ENCODE measurements at places on chromosomes 7 and 10. TPM values are rescaled to one million over a fixed set of nuclear protein-coding genes. Genes with fewer than 3 reads are reported as not detected.

The PILRA gene
- 13.2 TPM for total RNA-seq

The JAZF1 gene
- 30.7 TPM for total RNA-seq

GRCh38 chr7:158976468-158976848 lies 120.1 kb downstream of the DYNC2I1 start:
- DNase-seq = no peak
- H3K4me3 ChIP-seq = peak overlapping the region; percentile 86
- peaks cover 16% of the 10 kb centered on the region for H3K4me1 ChIP-seq
- H3K27me3 ChIP-seq = no peaks in the 10 kb centered on the region

GRCh38 chr7:151011097-151011409 lies 13.2 kb downstream of the ATG9B start:
- DNase-seq = no peak
- H3K27ac ChIP-seq = peak overlapping the region; percentile 77
- no peaks in the 10 kb centered on the region for H3K36me3 ChIP-seq

DNA sequence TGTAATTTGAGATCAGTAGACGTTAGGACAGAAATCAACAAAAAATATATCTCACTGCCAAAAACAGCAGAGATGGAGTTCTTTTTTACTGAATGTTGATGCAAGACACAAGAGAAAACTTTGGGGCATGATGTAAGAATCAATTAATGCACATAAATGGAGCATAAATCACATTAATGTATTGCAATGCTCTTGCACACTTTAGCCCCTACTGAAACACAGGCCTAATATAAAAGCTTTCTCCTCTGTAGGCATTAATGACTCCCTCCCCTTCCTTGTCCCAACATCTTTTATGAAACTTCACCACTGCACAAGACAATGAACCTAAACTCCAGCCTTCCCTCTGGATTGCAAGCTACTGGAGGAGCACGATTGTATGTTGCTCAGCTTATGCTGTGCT lies 58.8 kb downstream of the CACNA2D1 start:
- H3K27me3 ChIP-seq = no peaks in the 10 kb centered on the region
- H3K4me1 ChIP-seq = no peaks in the 10 kb centered on the region
- H3K36me3 ChIP-seq = no peaks in the 10 kb centered on the region
- H3K27ac ChIP-seq = no peak overlapping the region

The LIPF gene
- total RNA-seq = not detected

The MALRD1 gene
- total RNA-seq = not detected

DNA sequence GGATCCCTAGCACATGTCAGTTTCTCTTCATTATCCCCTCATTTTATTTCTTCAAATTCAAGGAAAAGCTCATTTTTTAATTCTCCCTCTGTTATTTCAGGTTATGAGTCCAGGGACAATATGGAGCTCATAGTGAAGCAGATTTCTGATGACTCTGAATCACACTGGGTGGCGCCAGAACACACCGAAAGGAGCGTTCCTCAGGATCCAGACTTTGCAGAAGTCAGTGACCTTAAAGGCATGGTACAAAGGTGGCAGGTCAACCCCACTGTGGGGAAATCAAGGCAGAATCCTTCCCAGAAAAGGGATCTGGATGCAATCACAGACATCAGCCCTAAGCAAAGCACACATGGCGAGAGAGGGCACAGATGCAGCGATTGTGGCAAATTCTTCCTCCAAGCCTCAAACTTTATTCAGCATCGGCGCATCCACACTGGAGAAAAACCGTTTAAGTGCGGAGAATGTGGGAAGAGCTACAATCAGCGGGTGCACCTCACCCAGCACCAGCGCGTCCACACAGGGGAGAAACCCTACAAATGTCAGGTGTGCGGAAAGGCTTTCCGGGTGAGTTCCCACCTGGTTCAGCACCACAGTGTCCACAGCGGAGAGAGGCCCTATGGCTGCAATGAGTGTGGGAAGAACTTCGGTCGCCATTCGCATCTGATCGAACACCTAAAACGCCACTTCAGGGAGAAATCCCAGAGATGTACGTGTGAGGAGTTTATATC lies 21.4 kb downstream of the ZKSCAN5 start:
- no peaks in the 10 kb centered on the region for H3K4me1 ChIP-seq
- no peaks in the 10 kb centered on the region for H3K27me3 ChIP-seq

DNA sequence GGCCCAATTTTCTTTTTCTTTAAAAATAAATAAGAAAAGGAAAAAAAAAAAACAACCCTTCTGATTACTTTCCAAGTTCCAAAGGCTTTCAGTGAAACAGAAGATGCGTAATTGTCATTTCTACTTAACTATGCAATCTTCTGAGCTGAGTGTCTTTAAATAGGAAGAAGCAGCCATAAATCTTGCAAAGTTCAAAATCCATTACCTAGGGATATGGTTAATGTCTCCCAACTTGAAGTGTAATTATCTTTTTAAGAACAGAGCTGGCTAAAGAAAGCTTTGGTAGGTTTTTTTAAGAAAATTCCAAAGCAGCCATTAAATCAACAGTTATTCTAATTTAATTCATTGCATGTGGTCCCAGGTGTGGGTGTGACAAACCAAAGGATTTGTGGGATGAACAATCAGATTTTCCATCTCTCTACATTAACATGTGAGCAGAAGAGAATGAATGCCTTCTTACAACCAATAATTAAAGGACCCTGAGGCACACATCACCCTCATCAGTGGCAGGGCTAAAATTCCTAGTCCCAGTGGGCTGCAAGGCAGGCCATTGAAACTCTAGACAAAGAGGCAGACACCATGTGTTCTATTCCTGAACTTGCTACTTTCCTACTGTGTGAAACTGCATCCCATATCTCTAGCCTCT lies 419.2 kb downstream of the REEP3 start:
- H3K4me1 ChIP-seq = no peaks in the 10 kb centered on the region
- no peak overlapping the region for H3K27ac ChIP-seq
- H3K36me3 ChIP-seq = no peaks in the 10 kb centered on the region
- no peak for DNase-seq
- no peak overlapping the region for H3K4me3 ChIP-seq

GRCh38 chr10:7218968-7219367 lies 191.9 kb downstream of the SFMBT2 start:
- H3K4me1 ChIP-seq = no peaks in the 10 kb centered on the region
- DNase-seq = no peak
- no peaks in the 10 kb centered on the region for H3K27me3 ChIP-seq
- peaks cover 9% of the 10 kb centered on the region for H3K36me3 ChIP-seq
- no peak overlapping the region for H3K4me3 ChIP-seq
- H3K27ac ChIP-seq = no peak overlapping the region

- DNase-seq = no peak
- H3K36me3 ChIP-seq = peaks cover 4% of the 10 kb centered on the region
- H3K4me3 ChIP-seq = no peak overlapping the region
- H3K27me3 ChIP-seq = no peaks in the 10 kb centered on the region
- no peak overlapping the region for H3K27ac ChIP-seq
Measured at GRCh38 chr10:28139138-28139537, 140.3 kb upstream of the ODAD2 start.

The EMX2 gene
- not detected for total RNA-seq

- H3K4me3 ChIP-seq = no peak overlapping the region
- H3K27ac ChIP-seq = no peak overlapping the region
- no peaks in the 10 kb centered on the region for H3K27me3 ChIP-seq
Measured at GRCh38 chr10:43204042-43204942, 62.6 kb downstream of the RASGEF1A start.

The CRTAC1 gene
- not detected for total RNA-seq

GRCh38 chr7:152674860-152675758 lies 832 bp downstream of the XRCC2 start:
- H3K4me1 ChIP-seq = peaks cover 8% of the 10 kb centered on the region
- H3K36me3 ChIP-seq = no peaks in the 10 kb centered on the region
- DNase-seq = no peak
- H3K27me3 ChIP-seq = no peaks in the 10 kb centered on the region

DNA sequence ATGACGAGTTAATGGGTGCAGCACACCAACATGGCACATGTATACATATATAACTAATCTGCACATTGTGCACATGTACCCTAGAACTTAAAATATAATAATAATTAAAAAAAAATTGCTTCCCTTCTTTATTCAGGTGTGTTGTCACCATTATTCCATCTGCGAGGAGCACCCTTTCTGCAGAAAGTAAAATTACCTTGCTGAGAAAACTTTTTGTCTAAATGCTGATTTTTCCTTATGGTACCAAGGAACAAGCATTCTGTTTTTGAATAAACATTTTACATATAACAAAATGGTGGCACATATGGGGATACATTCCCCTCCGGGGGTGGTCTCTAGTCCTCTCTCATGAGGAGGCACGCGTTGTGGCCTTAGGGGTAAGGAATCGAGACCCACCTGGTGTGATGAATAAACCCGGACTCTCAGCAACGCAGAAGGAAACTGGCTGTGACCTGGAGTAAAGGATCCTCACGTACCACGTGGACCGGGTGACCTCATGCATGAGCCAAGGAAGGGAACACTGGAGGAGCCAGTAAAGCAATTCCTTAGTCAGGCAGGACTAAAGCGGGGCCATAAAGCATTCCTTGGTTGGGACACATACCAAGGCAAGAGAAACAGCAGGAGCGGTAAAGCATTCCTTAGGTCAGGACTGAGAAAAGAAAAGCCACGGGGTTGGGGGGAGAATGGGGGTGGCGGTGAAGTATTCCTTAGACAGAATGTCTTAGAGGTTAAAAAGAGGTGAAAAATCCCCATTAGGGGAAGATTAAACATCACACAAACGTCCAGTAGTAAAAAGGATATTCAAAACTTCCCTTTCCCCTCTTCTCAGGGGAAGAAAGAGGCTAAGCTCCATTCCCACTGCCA lies 20.8 kb upstream of the OPTN start:
- H3K27ac ChIP-seq = no peak overlapping the region
- H3K36me3 ChIP-seq = no peaks in the 10 kb centered on the region
- DNase-seq = no peak
- peaks cover 8% of the 10 kb centered on the region for H3K27me3 ChIP-seq
- H3K4me1 ChIP-seq = no peaks in the 10 kb centered on the region
- no peak overlapping the region for H3K4me3 ChIP-seq

GRCh38 chr7:73582664-73583202 lies 4.4 kb upstream of the TBL2 start:
- no peaks in the 10 kb centered on the region for H3K27me3 ChIP-seq
- no peak for DNase-seq
- H3K4me1 ChIP-seq = peaks cover 8% of the 10 kb centered on the region
- no peak overlapping the region for H3K27ac ChIP-seq

- H3K4me3 ChIP-seq = peak overlapping the region; percentile 97
- peak overlapping the region; percentile 93 for H3K27ac ChIP-seq
Measured at GRCh38 chr7:158828133-158829020, 932 bp downstream of the ESYT2 start.

GRCh38 chr7:122743211-122743610 lies 40.5 kb upstream of the RNF148 start:
- H3K4me3 ChIP-seq = no peak overlapping the region
- no peak for DNase-seq
- no peaks in the 10 kb centered on the region for H3K27me3 ChIP-seq

The ACSM6 gene
- total RNA-seq = not detected

DNA sequence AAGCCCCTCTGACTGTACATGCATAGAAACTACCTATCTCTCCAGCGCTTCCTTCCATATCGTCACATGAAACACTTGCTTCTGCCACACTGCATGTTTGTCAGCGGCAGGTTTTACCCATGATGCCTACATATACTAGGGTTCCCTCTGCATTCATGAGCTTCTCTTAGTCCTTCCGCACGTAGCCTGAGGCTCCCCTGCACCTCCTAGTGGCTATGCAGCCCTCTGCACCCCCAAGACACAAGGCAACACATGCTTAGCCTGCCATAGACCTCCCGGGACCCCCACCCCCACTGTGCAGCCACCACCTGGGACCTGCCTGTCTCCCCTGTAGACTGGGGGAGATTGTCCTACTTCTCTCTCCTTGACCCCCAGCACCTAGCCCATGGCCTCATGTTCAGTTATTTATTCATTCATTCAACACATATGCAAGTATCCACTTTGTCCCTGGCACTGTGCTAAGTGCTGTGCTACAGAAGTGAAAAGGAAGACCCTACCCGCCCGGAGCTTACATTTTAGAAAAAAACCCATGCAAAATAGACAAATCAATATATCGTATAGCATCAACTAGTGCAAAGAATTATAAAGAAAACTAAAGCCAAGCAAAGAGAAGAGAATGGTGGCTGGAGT lies 23.5 kb downstream of the TMEM273 start:
- H3K36me3 ChIP-seq = peaks cover 3% of the 10 kb centered on the region
- peak; percentile 79 for DNase-seq
- no peak overlapping the region for H3K4me3 ChIP-seq
- no peaks in the 10 kb centered on the region for H3K27me3 ChIP-seq
- H3K4me1 ChIP-seq = no peaks in the 10 kb centered on the region

GRCh38 chr7:83769407-83769806 lies 120.5 kb upstream of the SEMA3E start:
- no peak overlapping the region for H3K27ac ChIP-seq
- no peaks in the 10 kb centered on the region for H3K27me3 ChIP-seq
- H3K36me3 ChIP-seq = no peaks in the 10 kb centered on the region
- no peak for DNase-seq
- no peak overlapping the region for H3K4me3 ChIP-seq
- H3K4me1 ChIP-seq = no peaks in the 10 kb centered on the region

GRCh38 chr7:74083928-74084721 lies 521 bp downstream of the LIMK1 start:
- H3K27ac ChIP-seq = no peak overlapping the region
- peak; percentile 18 for DNase-seq
- peaks cover 20% of the 10 kb centered on the region for H3K4me1 ChIP-seq
- H3K4me3 ChIP-seq = no peak overlapping the region
- H3K27me3 ChIP-seq = no peaks in the 10 kb centered on the region

GRCh38 chr10:6669269-6669859 lies 89.3 kb upstream of the PRKCQ start:
- H3K27ac ChIP-seq = no peak overlapping the region
- H3K4me1 ChIP-seq = peaks cover 12% of the 10 kb centered on the region
- no peaks in the 10 kb centered on the region for H3K36me3 ChIP-seq
- no peak overlapping the region for H3K4me3 ChIP-seq
- H3K27me3 ChIP-seq = peaks cover 5% of the 10 kb centered on the region
- peak; percentile 22 for DNase-seq

DNA sequence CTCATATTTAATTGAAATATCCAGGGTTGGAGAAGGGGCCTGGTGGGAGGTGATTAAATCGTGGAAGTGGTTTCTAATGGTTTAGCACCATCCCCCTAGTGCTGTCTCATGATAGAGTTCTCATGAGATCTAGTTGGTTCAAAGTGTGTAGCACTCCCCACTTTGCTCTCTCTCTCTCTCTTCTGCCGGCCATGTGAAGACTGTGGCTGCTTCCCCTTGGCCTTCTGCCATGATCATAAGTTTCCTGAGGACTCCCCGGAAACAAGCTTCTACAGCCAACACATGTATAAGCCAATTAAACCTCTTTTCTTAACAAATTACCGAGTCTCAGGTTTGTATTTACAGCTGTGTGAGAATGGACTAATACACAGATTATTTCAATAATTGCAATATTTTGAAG lies 305.8 kb upstream of the KCND2 start:
- no peaks in the 10 kb centered on the region for H3K27me3 ChIP-seq
- no peaks in the 10 kb centered on the region for H3K4me1 ChIP-seq
- no peak overlapping the region for H3K27ac ChIP-seq
- H3K36me3 ChIP-seq = no peaks in the 10 kb centered on the region
- no peak overlapping the region for H3K4me3 ChIP-seq

The ZDHHC4 gene
- total RNA-seq = 20.4 TPM

The UNCX gene
- total RNA-seq = not detected

The PTPRN2 gene
- 1.6 TPM for total RNA-seq

- no peaks in the 10 kb centered on the region for H3K4me1 ChIP-seq
- H3K27ac ChIP-seq = no peak overlapping the region
- H3K27me3 ChIP-seq = no peaks in the 10 kb centered on the region
- no peak for DNase-seq
- no peak overlapping the region for H3K4me3 ChIP-seq
Measured at GRCh38 chr7:141709749-141710148, 1.6 kb downstream of the WEE2 start.

The C7orf33 gene
- total RNA-seq = not detected

Measured in CD4-positive, CD25-positive, alpha-beta regulatory T cell (primary cell).